ENCODE measurements at places on chromosomes 12 and 14. TPM values are rescaled to one million over a fixed set of nuclear protein-coding genes. Genes with fewer than 3 reads are reported as not detected.

PPP2R5E gene
- 35.3 TPM for total RNA-seq

OASL gene
- total RNA-seq, result 2.4 TPM

ERC1 gene
- 40.3 TPM for total RNA-seq

PACS2 gene
- total RNA-seq, result 124 TPM

TAMALIN gene
- 53.3 TPM for total RNA-seq

PPM1H gene
- 7.2 TPM for total RNA-seq

PZP gene
- total RNA-seq, result 0.24 TPM

DHRS2 gene
- not detected for total RNA-seq

KITLG gene
- 86.0 TPM for total RNA-seq

SELPLG gene
- total RNA-seq, result 0.58 TPM

- DNase-seq, result no peak
Measured at GRCh38 chr12:39355841-39356240, 87.1 kb downstream of the KIF21A start.

DNA sequence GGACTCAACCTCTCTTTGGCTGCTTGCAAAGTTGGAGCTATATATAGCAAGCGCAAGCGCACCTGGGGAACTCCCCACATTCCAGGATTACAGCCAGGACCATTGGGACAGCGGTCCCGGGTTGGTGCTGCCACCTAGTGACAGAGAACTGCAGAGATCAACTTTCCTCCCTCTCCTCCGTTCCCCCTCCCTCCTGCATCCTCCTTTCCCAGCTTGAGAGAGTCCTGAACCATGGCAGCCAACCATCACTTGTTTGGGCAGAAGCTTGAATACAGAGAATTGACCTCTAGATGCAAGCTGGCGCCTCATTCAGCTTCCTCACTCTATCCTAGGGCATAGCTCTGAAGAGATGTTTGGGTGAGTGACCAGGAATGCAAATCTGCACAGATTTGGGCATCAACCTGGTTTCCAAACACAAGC lies 17.4 kb upstream of the FLVCR2 start:
- no peak for DNase-seq

- no peak for DNase-seq
Measured at GRCh38 chr12:86122846-86123468, 133.2 kb downstream of the MGAT4C start.

GRCh38 chr14:84670796-84671195 lies 859.1 kb upstream of the FLRT2 start:
- no peak for DNase-seq

- DNase-seq, result no peak
Measured at GRCh38 chr12:102169922-102170621, 27.6 kb downstream of the PMCH start.

- no peak for DNase-seq
Measured at GRCh38 chr12:6202304-6202703, 2.1 kb downstream of the CD9 start.

GRCh38 chr12:119803381-119803791 lies 73.7 kb downstream of the CIT start:
- no peak for DNase-seq

GRCh38 chr12:41846718-41847117 lies 298.0 kb downstream of the GXYLT1 start:
- no peak for DNase-seq

- DNase-seq, result no peak
Measured at GRCh38 chr12:19397534-19397933, 41.8 kb upstream of the AEBP2 start.

DNA sequence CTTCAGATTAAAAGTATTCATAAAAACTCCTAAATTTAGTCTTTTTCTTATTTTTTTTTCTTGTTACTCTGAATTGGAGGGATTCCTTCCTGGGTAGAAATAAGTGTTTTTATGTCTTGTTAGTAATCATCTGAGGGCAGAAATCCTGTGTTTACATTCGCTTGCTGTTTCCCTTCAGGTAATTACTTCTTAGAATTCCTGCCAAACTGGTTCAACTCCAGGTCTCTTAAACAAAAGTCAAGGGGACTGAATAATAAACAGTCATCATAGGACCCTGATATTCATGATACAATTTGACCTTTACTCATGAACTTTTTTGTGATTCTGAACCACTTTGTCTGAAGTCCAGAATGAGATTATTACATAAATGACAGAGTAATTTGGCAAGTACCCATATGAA lies 843.9 kb downstream of the FLRT2 start:
- DNase-seq, result no peak

DNA sequence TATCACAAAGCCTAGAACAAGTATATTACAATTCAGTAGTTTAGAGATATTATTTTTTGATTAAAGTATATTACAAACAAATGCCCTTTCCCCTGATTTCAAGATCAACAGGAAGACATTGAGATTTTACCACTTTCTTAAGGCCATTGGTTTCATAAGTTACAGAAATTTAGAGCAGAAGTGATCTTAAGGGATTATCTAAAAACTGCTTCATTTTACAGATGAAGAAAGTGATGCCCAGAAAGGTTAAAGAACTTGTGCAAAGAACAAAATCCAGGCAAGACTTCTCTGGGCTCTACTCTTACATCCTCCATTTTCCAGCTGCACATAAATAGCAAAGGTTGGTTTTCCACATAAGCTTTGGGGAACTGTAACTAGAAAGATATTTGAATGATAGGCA lies 87.5 kb downstream of the DUSP6 start:
- no peak for DNase-seq

GRCh38 chr12:97016163-97016562 lies 109.1 kb downstream of the NEDD1 start:
- no peak for DNase-seq

- no peak for DNase-seq
Measured at GRCh38 chr12:48767047-48767446, 21.8 kb downstream of the ADCY6 start.

DNA sequence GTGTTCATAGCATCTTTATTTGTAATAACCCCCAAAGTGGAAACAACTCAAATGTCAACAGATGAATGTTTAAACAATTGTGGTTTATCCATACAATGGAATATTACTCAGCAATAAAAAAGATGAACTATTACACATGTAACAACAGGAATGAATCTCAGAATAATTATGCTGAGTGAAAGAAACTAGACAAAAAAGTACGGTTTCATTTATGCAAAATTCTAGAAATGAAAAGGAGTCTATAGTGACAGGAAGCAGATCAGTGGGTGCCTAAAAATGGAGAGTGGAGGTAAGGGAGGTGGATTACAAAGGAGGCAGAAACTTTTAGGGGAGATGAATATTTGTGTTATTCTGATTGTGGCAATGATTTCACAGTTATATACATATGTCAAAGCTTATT lies 4.8 kb downstream of the PRKCH start:
- DNase-seq, result no peak

GRCh38 chr14:63759456-63759855 lies 31.6 kb upstream of the SGPP1 start:
- no peak for DNase-seq

GRCh38 chr14:71430678-71431376 lies 501.4 kb upstream of the RGS6 start:
- DNase-seq, result no peak

GRCh38 chr14:101853455-101854018 lies 92.0 kb downstream of the PPP2R5C start:
- DNase-seq, result no peak

- no peak for DNase-seq
Measured at GRCh38 chr14:36320897-36321381, 502 bp upstream of the MBIP start.

- DNase-seq, result no peak
Measured at GRCh38 chr14:21203470-21204166, 47.8 kb upstream of the OR5AU1 start.

- DNase-seq, result no peak
Measured at GRCh38 chr12:116159175-116159574, 118.3 kb downstream of the MED13L start.

GRCh38 chr12:2170376-2170775 lies 117.6 kb downstream of the CACNA1C start:
- no peak for DNase-seq

GRCh38 chr14:99350751-99351150 lies 78.8 kb upstream of the BCL11B start:
- no peak for DNase-seq

- no peak for DNase-seq
Measured at GRCh38 chr12:42444192-42444943, 118.4 kb downstream of the PPHLN1 start.

DNA sequence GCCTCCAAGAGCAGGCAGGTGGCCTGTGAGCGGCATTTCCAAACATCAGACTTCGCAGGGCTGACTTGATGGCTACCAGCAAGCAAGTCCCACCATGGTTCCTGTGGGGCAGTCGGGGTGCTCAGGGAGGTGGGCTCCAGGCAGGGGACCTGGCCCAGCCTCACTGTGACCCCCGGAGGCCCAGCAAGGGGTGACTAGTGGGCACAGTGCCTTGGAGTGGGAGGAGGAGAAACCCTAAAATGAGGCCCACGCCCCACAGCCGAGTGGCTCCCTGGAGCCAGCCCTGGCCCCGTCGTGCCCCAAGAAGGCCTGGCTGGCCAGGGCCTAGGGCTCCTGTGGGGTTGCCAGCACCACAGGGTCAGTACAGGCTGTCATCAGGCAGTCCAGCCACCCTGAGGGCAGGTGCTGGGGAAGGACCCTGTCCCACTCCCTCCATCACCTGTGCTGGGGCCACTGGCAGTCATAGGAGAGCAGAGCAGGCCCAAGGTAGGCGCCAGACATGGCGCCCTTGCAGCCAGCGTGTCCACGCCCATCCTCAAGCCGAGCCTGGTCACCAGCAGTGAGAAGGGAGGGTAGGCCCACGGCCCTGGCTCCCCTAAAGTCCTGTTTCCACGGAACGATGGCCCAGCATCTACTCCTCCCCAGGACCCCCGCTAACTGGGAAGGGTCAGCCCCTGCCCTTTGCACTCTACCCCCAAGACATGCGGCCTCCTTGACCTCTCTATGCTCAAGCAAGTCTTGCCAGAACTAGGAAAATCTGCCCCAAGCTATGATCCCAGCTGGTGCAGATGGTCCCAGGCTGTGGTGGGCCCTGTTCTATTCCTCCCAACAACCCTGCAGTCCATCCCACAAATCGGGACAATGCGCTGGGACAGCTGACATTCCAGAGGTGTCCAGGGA lies 144.2 kb upstream of the C14orf180 start:
- no peak for DNase-seq

DNA sequence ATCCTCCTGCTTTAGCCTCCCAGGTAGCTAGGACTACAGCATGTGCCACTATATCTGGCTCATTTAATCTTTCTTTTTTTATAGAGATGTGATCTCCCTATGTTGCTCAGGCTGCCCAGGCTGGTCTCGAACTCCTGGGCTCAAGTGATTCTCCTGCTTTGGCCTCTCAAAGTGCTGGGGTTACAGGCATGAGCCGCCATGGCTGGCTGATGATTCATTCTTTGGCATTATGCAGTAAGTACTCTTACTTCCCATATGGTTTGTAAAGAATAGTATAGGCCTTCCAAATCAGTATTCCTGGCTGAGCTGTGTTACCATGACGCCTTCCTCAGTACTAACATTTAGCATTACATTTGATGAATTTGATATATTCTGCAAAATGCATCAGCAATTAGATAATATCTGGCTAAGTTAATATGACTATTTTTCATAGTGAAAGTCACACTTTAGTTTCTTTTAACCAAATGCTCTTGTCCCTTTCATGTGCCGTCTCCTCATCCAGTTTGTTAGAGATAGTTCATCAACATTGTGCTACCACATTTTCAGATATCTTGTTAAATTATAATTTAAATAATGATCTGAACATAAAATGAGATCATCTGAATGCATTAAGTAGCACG lies 3.2 kb upstream of the MIA2 start:
- DNase-seq, result no peak

DNA sequence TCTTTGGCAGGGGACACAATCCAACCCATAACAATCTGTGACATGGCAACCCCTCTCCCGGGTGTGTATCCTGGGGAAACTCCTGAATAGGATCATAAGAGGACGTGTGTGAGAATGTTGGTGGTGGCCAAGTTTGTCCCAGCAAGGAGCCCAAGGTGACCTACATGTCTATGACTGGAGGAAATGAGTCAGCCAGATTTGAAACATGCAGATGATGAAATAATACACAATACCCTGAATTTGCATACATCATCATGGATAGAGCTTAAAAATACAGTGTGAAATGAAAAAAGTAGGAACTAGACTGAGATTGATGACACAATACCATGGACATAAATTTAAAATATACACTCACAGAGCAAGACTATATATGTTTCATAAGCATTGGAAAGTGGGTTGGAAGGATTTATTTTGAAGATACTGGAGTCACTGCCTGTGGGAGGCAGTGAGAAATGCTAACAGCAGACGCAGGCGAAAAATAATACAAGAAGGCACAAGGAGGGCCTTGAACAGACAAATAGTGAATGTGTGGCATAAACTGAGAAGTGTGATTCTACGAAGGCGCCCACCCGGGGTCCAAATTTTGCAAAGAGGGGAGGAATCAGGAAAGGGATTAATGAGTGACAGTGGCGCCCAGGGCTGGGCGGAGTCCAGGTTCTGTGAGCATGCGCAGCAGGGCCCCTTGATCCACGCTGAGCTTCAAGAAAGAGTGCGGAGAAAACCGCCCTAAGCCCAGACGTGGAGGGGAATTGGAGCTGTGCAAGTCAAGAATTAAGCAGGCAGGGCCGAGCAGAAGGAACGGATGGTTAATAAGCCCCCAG lies 7.0 kb upstream of the MAP1LC3B2 start:
- no peak for DNase-seq

DNA sequence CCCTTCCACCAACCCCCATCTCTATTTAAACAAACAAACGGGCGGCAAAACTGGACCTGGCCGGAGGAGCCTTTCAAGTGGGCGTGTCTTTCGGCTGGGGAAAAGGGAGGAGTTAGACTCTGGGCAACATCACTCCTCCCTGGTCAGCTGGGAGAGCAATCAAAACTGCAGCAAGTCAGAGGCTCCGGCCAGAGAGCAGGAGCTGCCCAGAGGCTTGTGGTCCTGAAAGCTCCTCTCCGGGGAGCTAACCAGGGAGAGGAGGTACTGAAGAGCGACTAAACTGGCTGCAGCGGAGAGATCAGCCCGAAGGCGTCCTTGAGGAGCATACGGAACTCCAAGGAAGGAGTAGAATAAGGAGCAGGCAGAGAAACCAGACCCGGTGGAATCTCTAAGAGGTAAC lies at the start of gene NEUROD4:
Gene NEUROD4 (plus strand): TSS at position 191 of the 400 bp plus-strand sequence. CDS start 6,466 bp downstream, outside the sequence.
- DNase-seq, result no peak

GRCh38 chr14:43853541-43853940 lies 653.5 kb downstream of the FSCB start:
- no peak for DNase-seq

Measured in glomerular endothelial cell (primary cell).